ENCODE measurements at places on chromosomes 1 and 21.

DNA sequence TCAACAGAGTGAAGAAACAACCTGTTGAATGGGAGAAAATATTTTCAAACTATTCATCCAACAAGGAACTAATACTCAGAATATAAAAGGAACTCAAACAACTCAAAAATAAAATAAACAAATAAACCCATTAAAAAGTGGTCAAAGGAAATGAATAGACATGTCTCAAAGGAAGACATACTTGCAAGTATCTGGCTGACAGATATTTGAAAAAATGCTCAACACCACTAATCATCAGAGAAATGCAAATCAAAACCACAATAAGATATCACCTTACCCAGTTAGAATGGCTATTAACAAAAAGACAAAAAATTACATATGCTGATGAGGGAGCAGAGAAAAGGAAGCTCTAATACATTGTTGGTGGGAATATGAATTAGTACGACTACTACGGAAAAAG is 38.2 kb downstream of the TNFSF4 start:
- no peak for DNase-seq

DNA sequence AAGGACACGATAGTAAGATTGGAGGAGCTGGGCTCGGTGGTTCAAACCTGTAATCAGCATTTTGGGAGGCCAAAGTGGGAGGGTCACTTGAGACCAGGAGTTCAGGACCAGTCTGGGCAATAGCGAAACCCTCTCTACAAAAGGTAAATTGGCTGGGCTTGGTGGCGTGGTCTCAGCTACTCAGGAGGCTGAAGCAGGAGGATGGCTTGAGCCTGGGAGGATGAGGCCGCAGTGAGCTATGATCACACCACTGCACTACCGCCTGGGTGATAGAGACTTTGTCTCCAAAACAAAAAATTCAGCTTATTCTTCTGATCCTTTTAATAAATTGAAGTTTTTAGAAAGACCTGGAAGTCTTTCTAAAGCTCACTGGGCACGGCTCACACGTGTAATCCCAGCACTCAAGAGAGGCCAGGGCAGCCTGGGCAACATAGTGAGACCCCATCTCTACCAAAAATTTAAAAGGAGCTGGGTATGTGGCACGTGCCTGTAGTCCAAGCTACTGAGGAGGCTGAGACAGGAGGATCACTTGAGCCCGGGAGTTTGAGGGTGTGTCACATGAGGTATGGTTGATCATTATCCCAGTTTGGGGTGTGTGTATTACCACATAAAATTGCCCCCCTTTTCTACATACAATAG is 15.3 kb downstream of the MASP2 start:
- no peak for DNase-seq

DNA sequence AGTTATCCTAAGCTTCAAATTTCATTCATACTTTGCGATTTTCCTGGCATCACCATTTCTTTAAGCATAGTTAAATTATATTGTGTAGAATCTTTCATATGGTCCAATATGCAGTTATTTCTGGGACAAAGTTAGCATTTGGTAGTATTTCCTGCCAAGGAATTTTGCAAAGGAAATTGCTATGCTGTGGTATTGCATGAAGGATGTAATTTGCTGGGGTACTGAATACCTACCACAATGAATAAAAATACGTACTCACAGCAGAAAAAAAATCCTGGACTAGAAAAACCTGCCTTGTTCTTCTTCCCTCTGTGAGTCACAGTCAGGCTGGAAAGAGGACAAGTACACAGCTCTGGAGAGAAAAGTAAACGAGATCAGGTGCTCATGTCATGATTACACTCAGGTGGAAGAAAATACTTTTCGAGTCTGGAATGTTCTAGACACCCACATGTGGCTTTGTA is 241.2 kb downstream of the PTBP2 start:
- no peak for DNase-seq

- no peak for DNase-seq
Measured at GRCh38 chr1:198102454-198102827, 54.4 kb upstream of the NEK7 start.

DNA sequence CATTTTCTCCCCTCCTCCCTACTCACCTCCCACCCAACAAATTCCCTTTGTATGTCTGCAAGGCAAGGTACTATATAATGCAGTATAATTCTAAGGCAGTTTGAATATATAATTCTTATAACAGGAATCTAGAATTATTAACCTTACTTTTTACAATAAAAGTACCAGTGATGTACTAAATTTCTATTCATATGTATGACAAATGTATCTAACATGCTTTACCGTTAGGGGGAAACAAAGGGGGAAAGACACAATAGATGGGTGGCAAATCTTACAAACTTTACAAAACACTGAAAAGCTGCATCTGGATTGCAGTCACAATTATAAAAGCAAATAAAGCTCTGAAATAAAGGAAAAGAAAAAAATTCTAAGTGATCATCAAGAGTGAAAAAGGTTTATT is 2.3 kb downstream of the PIK3R3 start:
- DNase-seq: no peak

DNA sequence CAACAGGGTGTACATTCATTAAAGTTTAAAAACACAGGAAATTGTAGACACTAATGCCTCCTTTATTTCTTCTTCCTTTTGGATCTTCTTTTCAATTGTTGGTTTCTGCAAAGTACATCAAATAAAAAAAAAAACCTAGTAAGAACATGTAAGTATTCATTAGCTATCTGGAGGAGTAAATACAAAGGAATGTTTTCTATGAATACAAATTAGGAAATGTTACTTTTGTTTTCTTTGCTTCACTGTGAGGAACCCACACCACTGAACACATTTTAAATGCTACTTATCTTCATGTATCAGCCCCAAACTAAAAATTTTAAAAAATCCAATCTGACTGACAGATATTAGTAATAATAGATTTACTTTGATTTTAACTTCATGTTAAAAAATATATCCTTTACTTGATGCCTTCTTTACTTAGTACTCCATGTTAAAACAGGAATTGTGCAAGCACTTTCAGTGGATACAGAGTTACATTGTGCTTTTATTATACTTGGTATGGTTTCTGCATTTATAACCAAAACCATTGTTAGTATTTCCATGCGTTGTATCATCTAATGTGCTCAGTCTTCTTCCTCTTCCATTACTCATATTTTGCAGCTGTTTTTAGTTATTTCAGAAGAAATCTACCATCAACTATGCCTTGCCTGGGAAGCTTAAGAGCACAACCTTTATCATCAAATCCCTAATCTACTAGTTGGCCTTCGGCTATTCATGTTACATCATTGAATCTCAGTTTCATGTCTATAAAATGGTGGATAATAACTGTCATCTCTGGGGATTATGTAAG is 236.9 kb upstream of the DPYD start:
- no peak for DNase-seq

DNA sequence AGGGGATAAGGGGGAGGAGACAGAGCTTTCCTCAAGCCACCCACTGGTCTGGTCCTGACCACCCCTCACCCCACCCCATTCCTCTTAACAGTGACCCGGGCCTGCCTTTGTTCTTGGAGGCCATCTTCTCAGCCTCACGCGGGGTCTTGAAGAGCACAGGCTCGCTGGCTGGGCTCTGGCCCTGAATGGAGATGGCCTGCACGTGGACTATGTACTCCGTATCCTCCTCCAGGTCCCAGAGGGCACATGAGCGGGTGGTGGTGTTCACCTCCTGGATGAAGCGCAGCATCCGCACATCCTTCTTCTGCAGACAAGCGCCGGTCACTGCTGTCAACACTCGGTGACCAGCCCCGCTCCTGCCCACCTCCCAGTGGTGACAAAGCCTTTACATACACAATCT is 2.6 kb downstream of the FNDC5 start:
- no peak for DNase-seq

- DNase-seq: peak; percentile 91
Measured at GRCh38 chr1:32764826-32765569, 52.2 kb downstream of the YARS1 start.

DNA sequence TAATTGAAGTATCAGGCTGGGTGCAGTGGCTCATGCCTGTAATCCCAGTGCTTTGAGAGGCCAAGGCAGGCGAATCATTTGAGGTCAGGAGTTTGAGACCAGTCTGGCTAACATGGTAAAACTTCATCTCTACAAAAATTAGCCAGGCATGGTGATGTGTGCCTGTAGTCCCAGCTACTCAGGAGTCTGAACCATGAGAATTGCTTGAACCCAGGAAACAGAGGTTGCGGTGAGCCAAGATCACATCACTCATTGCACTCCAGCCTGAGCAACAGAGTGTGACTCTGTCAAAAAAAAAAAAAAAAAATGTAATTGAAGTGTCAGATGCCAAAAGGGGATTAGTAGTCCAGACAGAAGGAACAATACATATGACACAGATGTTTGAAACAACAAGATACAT is 56.7 kb downstream of the SLC44A5 start:
- DNase-seq: no peak

DNA sequence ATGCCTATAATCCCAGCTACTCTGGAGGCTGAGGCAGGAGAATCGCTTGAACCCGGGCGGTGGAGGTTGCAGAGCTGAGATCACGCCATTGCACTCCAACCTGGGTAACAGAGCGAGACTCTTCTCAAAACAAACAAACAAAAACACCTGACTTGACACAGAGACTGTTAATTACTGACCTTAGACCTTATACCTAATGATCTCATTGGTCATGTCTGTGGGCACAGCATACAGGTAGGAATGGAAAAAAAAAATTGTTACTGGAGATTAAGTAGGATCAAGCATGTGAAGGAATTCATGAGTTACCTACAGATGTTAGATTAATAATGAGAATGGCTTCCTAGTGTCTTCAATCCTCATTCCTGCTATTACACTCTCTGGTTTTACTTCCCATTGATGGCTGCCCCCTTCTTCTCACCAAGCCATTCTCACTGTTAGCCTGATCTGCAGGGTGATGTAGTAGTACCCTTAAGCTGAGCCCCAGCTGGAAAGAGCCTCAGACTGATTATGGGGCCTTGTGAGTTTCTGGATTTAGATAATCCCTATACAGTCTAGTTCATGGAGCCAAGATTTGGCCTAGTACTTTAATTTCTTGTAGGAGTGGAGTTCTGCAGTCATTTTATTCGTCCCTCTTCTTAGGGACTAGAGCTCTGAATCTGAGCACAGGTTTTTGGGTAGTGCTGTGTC is 8.8 kb downstream of the TBCE start:
- no peak for DNase-seq

DNA sequence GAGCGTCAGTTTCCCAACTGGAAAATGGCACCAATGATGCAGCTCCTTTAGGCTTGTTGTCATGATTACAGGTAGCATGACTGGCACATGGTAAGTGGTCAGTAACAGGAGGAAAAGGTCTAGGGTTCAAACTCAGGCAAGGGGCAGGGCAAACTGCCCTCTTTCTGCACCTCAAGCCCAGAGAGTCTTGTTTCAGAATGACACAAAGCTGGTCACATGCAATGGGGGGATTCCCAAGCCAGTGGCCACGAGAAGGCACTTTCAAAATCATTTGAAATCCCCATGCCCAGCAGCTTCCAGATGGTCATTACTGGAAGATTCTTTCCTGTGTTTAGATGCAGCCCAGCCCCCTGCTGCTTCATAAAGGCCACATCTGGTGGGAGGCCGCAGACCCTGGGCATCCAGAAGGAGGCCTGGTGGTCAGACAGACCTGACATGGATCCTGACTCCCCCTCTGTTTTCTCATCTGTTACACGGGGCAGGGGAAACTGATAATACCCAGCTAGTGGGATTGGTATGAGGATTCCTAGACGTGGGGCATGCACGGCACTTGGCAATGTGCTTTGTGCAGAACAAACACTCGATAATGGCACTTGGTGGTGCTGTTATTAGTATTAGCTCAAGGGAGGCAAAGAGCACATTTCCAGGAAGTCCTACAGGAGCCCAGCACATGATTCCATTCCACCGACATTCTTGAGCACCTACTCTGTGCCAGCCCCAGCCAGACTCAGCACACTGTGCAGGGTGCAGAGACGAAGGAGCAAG is 6.9 kb upstream of the PLA2G2D start:
- no peak for DNase-seq

GRCh38 chr1:20624709-20625108 is 8.5 kb upstream of the PINK1 start:
- DNase-seq: no peak

DNA sequence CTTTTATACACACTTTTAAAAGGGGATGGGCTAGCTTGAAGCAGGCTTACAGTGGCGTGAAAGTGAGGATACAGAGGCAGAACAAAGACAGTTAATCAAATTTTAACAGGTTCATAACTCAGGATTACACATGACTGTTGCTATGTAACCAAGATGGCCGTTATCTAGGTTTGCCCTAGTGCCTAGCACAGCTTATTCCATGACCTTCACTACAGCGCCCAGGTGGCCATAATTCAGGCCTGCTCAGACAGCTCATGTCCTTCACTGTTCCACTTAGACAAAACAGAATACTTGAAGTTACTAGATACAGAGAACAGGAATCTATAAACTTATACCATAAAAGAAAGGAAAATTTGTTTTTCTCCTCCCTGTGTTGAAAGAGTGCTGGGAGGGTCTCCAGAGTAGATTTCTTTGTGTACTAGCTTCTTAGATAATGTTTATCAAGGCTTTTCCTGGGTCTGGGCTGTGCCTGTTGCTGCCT is 6.2 kb upstream of the SPRR2F start:
- no peak for DNase-seq

DNA sequence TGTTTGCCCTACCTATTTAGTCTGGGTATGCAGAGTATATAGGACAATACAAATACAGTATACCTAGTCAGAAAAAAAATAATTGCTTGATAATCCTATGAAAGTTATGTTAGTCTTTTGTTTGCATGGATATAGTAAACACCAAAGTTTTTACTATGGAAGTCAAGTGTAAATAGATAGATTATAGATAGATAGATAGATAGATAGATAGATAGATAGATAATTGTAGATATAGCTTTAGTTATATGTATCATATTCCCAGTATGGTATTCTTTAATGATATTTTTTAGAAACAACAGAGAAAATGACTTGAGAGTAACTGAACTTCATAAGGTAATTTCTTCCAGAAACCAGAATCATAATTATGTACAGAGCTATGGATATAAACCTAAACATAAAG is 158.2 kb downstream of the NCAM2 start:
- DNase-seq: no peak

DNA sequence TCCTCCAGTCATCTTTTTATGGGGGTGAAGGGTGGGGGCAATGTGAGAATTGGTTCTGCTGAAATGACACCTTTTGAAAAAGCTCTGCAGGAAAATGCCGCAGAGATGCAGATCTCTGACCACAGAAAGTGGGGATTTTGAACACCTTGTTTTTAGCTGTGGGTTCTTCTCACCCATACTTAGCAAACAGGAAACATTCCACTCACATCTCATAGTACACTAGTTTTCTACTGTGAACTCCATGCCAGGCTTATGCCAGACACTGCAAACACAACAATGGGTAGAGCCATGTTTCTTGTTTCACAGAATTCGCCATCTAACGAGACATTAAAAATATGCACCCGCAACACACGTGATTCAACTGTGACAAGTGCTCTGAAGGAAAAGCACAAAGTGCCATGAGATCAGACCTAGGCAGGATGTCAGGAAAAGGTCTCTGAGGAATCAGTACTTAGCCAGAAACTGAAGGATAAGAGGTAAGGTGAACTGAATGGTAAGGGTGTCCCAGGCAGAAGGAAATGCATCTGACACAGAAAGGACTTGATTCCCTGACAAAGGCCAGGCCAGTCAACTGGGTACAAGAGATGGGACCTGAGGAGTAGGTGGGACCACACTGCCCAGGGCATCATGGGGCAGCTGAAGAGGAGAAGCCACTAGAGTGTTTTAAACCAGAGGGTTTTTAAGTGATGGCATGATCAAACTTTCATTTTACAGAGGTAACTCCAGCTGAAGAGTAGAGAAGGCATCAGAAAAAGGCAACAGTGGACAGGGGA is 83.8 kb upstream of the JAK1 start:
- no peak for DNase-seq

- DNase-seq: no peak
Measured at GRCh38 chr1:13661539-13661938, 38.4 kb upstream of the PRDM2 start.

- no peak for DNase-seq
Measured at GRCh38 chr1:110639724-110640386, 33.7 kb upstream of the KCNA2 start.

Measured in NCI-H1092 treated with DMSO at 0.1 percent for 48 hours (cell line).